ENCODE measurements at places on chromosomes 6 and 20.

DNA sequence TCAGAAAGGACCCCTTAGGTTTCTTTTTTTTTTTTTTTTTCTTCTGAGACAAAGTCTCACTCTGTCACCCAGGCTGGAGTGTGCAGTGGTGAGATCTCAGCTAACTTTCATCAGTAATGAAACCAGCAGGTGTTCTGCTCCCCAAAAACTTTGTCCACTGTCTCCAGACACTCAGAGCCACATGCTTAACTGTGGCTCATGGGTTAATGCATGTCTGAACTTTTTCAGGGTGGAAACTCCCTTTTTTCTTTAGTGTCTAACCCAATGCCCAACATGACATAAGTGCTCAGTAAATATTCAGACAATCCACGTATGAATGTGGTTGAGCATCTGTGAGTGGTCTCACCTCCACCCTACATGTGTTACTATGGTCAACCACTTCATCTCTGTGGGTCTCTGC lies 45.4 kb downstream of the MYB start:
- DNase-seq: no peak

DNA sequence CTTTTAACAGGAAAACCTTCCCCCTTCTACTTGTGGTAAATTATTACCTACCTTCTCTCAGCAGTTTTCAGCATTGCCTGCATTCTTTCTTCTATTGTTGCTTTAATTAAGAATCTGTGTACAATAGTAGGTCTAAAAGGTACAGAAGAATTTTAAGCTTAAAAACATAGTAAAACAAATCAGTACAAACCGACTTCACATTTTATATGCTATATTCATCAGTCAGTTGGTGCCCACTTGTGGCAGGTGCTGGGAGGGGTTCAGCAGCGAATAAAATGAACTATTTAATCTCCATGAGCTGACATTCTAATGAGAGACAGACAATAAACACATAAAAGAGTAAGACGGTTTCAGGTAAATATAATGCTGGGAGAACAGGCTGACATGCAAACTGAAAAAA lies 73.4 kb upstream of the FBXO30 start:
- DNase-seq: no peak

GRCh38 chr20:20712004-20712473 lies 405 bp downstream of the RALGAPA2 start:
- DNase-seq: peak; percentile 6

- DNase-seq: no peak
Observed at GRCh38 chr6:140909625-140910024, 1223.1 kb upstream of the GJE1 start.

- no peak for DNase-seq
Observed at GRCh38 chr6:129645830-129646579, 64.0 kb downstream of the ARHGAP18 start.

DNA sequence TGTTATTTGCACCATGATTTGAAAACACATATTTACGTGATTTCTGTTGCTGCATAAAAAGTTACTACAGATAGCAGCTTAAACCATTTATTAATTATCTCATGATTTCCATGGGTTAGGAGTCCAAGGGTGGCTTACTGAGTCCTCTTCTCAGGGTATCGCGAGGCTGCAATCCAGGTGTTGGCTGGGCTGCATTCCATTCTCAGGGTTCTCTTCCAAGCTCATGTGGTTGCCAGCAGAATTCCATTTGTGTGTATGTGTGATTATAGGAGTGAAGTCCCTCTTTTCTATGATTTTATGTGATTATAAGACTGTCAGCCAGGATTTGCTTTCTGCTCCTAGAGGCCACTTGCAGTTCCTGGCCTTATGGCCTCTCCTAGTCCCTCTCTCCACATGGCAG lies 135.1 kb downstream of the FAM83B start:
- no peak for DNase-seq

All from stimulated activated CD4-positive, alpha-beta T cell treated with anti-CD3 and anti-CD28 coated beads, Interleukin-4, amount 100 ng/mL, for 4 hours (primary cell).